ENCODE measurements at places on chromosomes 1 and 21. TPM values are rescaled to one million over a fixed set of nuclear protein-coding genes. Genes with fewer than 3 reads are reported as not detected.

Gene DYNLT5
- not detected for total RNA-seq

Gene OR2L2
- total RNA-seq: not detected

Gene KCNN3
- 0.09 TPM for total RNA-seq

Gene SLC5A9
- total RNA-seq: not detected

Gene PROK1
- not detected for total RNA-seq

Gene PARP1
- 62.9 TPM for total RNA-seq
